Tibial artery (tissue), 4 donors: ENCODE measurements at places on chromosomes 16 and 17.

- no peak for DNase-seq
Measured at GRCh38 chr17:41003926-41004325, 4.2 kb upstream of the KRTAP3-2 start.

GRCh38 chr16:78897299-78897698, 703.2 kb downstream of the MAF start:
- no peak for DNase-seq

DNA sequence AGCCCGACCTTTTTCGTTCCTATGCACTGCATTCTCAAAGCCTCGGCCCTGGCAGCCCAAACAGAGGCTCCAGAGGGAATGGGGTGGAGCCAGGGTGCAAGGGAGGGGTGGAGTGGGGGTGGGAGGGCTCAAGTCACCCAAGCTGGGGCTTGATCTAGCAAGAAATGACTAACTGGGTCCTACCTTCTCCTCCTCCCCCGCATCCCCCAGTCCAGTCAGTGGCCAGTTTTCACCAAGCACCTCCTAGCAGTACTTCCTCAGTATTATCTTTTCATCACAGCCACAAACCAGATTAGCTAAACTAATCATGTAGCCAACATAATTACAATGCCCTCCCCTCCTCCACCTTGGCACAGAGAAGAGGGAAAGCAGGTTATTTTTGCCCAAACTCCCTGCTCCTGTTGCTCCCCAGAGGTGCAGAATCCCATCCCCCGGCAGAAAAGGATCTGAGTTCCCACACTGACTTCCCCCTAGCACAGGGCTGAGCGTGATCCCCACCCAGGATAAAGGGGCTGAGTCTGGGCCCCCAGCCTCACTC, 2.2 kb downstream of the JUP start:
- DNase-seq: no peak

- no peak for DNase-seq
Measured at GRCh38 chr17:27481327-27481726, 25.1 kb downstream of the KSR1 start.

- no peak for DNase-seq
Measured at GRCh38 chr16:47503936-47504335, 42.8 kb downstream of the PHKB start.
